Stimulated activated CD4-positive, alpha-beta T cell treated with anti-CD3 and anti-CD28 coated beads, TNF-alpha, amount 100 ng/mL, for 24 hours (primary cell): ENCODE measurements at places on chromosomes 2 and 18.

- DNase-seq: no peak
Measured at GRCh38 chr2:155733091-155733853, 599.2 kb downstream of the NR4A2 start.

GRCh38 chr2:235497096-235497495, 3.3 kb downstream of the AGAP1 start:
- no peak for DNase-seq

DNA sequence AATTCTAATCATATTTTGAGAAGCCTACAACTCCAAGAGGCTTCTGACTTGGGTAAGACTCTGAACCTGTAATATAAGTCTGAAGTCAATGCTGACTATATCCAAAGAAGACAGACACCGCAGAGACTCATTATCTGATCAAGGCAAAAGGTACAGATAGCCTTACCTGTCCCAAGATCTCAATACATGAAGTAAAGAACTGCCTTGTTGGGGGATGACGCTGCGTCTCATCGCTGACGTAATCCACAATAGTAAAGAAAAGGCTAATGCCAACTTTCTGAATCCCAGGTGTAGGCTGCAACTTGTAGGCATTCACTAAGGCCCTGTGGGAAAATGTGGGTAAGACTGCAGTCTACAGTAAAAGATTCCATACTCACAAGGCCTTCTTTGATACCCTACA, 62.1 kb downstream of the SIGLEC15 start:
- DNase-seq: no peak

- no peak for DNase-seq
Measured at GRCh38 chr18:77088963-77089722, 43.4 kb downstream of the MBP start.

GRCh38 chr18:64132871-64133270, 16.0 kb downstream of the LINC00305 start:
- DNase-seq: no peak

DNA sequence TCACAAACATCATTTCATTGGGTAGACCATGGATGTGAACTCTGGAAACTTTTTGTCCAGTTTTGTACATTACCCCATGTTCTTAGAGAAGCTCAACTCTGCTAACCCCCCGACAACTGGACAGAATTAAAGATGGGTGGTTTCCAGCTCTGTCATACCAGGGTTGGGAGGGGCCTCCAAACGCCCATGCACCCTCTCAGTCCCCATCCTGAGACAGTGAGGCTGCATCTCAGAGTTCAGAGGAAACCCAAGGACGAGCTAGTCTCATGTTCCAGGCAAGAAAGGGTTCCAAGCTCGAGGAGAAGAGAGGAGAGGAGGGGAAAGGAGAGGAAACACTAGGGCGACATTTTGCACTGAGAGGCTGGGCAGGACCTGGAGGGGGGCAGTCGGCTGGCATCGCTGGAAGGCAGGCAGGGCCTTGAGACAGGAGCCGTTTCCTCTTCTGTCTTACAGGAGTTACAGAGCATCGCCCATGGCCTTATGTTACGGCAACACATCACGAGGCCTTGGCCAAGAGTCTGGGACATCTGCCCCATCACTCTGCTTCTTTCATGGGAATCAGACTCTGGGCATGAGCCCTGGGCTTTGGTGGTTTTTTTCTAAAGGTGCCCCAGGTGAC, 16.4 kb downstream of the MAL start:
- no peak for DNase-seq

- no peak for DNase-seq
Measured at GRCh38 chr2:121282800-121283385, 2.1 kb downstream of the TFCP2L1 start.

DNA sequence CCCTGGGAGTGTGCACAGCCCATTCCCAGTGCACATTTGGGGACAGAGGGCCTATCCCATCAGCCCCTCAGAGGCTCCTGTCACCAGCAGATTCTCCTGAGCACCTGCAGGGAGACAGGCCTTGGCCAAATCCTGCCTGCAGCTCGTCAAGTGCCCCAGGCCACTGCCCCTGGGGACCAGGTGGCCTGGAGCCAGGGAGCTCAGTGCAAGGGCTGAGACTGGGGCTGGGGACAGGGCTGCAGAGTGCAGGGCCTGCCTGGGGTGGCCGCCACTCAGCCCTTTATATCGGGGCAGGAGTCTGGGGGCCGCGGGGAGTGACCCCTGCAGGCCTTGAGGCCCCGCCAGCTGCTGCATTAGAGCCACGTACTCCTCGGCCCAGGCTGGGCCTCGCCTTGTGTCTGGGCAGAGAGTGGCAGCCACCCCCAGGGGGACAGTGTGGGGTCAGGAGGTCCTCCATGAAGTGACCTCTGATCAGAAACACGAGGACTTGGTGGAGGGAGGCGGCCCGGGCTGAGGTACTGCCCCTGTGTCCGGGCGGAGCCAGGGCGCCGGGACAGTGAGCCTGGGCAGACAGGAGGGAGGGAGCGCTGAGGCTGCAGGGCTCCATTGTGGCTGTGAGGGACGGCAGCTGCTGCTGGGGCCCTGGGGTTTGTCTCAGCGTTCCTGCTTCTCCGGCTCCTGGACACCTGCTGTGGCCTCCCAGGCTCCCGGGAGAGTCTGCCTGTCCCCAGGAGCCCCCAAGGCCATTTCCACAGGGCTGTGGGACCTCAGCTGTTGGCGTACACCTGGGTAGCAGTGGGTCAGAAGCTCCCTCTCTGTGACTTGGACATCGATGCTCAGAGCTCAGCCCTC, 24.2 kb downstream of the GPC1 start:
- DNase-seq: no peak

DNA sequence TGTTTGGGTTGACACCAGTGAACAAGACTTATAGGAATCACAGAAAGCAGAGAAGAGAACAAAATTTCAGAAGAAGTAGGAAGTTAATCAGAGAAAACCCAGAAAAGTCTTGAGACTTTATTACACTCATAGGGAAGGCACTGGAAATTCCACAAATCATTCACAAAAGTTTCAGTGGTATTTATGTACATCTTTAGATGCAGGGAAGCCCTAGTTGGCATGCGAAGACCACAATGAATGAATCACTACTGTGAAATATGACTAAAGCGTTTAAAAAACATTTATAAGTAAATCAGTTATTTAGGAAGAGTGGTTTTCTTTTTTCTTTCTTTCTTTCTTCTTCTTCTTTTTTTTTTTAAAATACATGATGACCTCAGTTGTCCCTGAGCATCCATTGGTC, 105.1 kb downstream of the NUP35 start:
- DNase-seq: no peak

GRCh38 chr18:10681581-10682367, 155.9 kb downstream of the NAPG start:
- DNase-seq: no peak

DNA sequence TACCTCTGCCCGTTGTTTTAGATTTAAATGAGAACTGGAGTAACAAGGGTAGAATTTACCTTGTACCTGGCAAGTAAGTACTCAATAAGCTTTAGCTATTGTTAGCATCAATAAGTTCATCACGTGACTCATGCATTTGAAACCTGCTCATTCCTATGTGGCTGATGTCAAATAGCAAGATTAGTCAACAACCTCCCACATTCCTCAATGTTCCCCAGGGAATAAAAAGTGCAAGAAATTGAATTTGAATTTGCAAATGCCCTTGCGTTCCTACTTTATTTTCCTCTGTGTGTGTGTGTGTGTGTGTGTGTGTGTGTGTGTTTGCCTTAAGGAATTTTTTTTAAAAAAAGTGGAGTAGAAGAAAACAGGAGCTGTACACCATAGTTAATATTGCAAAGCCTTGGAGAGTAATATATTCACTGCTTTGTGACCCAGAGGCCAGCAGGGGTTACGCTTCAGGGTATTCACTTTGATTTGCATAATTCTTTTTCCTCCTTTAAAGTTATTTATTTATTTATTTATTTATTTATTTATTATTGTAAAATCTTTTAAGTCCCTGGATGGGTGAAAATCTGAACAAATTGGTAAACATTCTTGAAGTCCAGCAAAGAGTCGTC, 43.9 kb upstream of the DNAH7 start:
- no peak for DNase-seq

DNA sequence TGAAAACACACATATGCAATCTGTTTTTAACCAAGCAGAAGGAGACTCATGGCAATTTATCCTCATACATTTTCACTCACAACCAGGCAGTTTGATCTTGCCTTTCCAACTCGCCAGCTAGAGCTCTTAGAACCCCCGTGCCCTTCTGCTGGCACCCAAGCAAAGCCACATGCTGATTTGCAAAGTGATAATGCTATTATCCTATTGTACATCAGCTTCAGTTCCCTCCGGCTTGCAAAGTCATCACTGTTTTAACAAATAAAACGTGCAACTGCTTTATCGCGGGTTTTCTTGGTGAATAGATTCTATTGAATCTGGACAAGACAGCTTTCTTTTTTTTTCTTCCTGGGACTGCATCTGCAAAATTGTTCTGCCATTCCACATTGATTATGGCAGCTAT, 314.6 kb downstream of the LNPK start:
- DNase-seq: no peak

DNA sequence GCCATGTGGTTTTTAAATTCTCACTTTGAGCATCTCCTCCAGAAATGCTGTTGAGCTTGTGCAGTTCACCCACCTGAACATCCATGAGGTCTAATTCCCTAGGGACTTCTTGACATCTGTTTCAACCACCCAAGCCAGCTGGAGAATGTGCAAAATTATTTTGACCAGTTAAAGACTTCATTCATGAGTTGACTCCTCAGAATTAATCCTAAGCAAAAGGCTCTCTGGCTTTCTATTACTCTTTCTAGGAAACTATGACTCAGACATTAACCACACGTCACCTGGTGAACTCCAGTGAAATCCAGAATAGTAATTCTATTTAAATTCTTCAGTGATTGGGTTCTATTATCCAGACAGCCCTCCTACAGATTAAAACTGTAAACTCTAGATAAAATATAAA, 247.5 kb downstream of the NBAS start:
- DNase-seq: no peak

DNA sequence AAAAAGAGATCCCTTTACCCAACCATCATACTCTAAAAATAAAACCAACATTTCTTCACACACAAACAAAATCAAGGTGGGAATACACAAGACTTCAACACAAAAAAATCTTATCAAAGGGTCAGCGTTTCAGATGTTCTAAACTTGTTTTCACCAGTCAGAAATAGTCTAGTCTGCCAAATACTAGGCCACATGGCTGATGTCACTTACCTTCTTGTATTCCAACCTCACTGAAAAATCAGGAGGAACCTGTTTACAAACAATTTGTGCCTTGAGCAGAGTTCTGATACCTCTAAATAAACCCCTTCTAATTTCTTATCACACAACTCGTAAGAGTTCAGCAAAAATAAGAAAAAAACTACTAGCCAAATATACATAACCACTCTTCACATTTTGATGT, 20.1 kb downstream of the FEZ2 start:
- DNase-seq: no peak

DNA sequence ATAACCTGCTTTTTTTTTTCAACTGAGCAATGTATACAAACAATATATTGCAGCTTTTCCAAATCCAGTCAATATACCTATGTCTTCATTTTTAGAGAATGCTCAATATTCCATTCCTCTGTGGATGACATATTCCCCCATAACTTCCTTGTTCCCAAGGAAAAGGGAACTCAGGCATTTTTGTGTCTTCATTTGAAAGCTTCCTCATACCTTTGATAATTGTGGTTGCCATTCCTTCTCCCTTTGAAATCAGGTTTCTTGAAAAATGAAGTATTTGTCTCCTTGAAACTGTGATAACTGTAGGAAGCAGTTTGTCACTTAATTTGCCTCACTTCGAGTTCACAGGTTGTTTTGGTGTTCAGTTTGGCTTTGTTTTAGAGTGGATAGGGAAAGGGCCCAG, 13.5 kb downstream of the ELAC1 start:
- DNase-seq: no peak

DNA sequence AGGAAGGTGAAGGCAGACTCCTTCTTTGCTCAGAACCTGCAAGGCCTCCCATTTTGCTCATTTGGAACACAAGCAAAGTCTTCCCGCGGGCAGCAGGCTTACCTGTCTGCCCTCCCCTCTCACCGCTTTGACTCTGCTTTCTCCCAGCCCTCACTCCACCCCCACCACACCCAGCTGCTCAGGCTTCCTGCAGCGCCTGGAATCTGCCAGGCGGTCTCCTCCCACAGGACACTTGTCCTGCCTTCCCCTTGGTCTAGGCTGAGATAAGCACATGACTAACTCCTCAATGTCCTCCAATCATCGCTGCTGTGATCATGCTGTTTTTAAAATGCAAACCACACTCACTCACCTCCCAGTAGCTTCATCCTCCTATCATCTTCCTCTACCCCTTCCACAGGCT, 430.0 kb downstream of the ZNF516 start:
- DNase-seq: no peak

DNA sequence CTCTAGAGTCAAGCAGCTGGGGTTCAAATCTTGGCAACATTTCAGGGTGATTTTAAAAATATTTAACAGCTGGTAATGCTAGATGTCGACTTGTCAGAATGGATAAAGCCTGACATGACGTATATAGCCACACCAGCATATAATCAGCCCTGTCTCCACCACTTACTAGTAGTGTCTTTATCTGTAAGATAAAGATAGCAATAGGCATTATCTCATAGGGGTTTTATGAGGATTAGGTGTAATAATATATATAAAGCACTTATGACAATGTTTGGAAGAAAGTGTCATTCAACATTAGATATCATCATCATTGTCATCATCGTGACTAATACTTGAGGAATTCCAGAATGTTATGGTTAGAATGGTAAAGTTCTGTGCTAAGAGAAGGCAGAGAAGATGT, 369.0 kb upstream of the CWC22 start:
- no peak for DNase-seq

- no peak for DNase-seq
Measured at GRCh38 chr2:200442471-200442870, 67.4 kb downstream of the KCTD18 start.

- DNase-seq: no peak
Measured at GRCh38 chr2:38690499-38691420, 24.8 kb downstream of the GALM start.

DNA sequence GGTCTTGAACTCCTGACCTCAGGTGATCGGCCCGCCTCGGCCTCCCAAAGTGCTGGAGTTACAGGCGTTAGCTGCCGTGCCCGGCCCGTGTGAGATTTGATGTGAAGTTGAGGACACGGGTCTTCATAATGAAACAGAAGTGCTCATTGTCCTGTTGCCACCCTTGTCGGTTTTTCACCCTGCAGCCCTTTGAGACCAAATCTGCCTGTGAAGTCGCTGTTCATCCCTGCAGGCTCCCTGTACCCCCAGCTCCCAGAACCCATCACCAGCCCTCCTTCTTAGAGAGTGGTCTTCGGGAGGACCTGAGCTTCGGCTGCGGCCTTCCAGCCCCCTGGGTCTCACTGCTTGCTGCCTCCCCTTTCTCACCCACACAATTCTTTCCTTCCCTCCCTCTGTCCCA, 325.2 kb downstream of the GBX2 start:
- DNase-seq: no peak

DNA sequence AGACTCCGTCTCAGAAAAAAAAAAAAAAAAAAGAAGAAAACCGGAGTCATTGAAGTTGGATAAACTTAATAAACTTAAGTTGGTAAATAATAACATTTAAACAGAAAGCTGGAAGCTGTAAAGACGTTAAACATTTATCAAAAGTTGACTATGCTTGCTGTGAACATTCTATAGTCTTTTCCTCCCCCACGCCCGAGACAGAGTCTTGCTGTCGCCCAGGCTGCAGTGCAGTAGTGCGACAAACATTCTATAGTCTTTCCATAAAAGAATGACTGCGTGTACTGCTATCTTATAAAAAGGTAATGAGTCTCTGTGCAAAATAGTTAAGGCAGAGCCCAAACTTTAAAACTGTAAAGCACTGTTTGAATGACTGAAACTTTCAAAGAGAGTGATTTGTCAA, 45.2 kb downstream of the PPP4R1 start:
- DNase-seq: no peak
